ENCODE measurements at places on chromosomes 4 and X.

DNA sequence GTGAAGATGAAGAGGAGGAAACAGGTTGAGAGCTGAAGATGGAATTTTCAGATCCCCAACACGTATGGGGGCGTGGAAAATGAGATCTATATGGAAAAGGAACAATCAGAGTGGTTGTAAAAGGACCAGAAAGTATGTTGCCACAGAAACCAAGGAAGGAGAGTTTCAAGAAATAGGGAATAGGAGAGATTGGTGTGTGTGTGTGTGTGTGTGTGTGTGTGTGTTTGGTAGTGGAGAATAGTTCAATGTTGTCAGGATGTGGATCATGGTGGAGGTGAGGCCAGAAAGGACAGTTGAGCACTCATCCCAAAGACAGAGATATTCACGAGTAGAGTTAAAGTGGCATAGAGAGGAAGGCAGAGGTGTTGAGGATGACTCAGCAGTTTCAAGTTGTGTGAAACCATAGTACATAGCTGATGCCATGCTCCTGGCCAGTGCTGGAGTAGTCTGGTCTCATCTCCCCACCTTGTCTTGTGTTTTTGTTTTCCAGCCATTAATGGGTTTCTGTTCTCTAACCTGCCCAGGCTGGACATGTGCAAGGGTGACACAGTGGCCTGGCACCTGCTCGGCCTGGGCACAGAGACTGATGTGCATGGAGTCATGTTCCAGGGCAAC lies 36.1 kb downstream of the HEPH start:
- no peak for DNase-seq

- DNase-seq = no peak
Measured at GRCh38 chr4:173545440-173545839, 15.4 kb upstream of the HAND2 start.

GRCh38 chrX:69546417-69546816 lies 42.3 kb downstream of the NALF2 start:
- DNase-seq = no peak

DNA sequence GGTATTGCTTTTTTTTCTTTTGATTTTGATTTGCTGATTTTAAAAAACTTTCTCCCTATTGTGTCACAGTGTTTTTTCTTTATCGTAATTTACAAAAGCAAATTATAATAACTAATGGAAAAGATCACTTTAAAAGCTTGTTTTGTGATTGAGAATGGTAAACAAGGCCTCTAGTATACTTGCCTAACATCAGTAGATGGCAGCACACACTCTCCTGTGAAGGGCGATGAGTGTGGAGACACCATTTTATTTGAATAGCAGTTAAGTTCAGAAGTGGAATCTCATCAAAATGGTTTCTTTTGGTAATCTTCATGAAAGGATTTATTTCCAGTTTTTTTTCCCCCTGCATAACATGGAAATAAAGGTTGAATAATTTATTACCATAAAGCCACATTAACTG lies 72.3 kb downstream of the PAK3 start:
- DNase-seq = no peak

DNA sequence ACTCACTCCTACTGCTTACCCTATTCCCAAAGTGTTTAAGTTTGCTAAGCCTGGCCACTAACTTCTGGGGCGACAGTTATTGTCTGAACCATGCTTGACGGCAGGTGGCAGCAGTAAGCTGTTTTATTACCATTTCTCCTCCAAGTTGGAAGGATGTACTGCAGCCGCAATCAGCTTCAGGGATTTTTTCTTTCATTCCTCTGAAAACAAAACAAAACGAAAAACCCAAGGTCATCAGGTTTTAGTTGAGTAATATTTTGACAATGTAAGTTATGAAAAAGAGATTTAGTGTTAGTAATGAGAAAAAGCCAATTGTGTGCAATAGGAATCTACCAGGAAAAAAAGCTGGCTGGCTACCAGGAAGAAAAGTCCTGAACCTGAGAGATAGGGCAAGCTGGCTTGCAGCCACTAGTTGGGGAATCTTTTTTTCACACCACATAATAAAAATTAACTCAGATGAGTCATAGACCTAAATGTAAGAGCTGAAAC lies 13.2 kb upstream of the RAB9B start:
- peak; percentile 9 for DNase-seq

GRCh38 chrX:48971249-48972219 lies at the start of gene KCND1:
Gene KCND1 (minus strand): TSS chrX:48971844. CDS start chrX:48970271, 1,573 bp downstream.
- DNase-seq = peak; percentile 2

DNA sequence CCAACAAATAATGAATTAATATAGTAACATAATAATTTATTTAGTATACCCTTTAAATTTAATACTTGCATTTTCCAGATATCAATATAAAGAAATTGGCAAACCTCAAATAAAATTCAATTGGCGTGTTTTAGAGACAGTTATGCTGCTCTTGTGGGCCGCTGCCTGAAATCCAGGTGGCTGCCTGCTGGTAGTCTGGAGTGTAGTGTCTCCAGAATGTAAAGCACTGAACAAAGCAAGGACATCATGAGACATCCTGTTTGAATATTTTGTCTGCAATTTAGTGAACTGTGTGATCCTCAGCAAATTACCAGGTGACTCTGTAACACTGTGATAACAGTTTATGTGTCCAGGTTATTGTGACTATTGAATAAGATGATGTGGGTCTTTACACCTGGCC lies 29.9 kb downstream of the ZFP42 start:
- no peak for DNase-seq

- no peak for DNase-seq
Measured at GRCh38 chr4:11404431-11404830, 24.3 kb downstream of the HS3ST1 start.

DNA sequence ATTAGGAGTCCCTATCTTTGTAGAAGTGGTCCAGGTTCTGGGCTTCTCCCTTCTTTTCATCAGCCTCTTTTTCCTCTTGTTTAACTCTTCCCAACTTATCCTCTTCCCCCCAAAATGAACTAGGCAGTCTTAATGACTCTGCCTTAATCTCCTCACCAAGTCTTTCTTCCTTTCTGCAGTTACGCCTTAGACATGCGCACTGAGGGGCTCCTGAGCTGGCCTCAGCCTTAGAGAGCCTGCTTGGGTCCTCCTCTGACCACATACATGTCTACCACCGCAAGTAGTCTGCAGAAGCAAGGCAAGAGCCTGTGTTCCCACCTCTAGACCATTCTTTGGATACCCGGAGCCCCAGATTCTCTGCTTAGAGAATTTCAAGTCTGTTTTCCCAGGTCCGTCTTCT lies 199.9 kb downstream of the MGST2 start:
- DNase-seq = no peak

GRCh38 chrX:68698942-68699341 lies 51.5 kb downstream of the STARD8 start:
- no peak for DNase-seq

DNA sequence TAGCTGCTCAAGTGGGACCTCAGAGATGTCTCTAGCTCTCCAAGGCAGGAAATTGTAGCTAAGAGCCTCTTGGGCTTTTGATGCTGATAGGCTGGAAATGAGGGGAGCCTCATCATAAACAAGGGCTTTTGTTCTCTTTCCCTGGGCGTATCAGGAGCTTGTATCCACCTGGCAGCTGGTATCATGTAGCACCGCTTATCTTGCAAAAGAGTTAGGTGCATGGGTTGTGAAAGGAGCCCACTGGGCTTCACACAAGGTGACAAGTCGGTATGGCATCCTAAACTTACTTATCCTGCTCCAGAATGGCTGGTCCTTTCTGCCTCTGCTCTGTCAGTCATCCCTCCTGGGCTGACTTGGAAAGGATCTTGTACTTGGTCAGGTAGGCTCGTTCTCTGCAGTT lies 565.8 kb downstream of the GRXCR1 start:
- DNase-seq = no peak

- DNase-seq = no peak
Measured at GRCh38 chr4:76745240-76745639, 152.7 kb downstream of the SOWAHB start.

DNA sequence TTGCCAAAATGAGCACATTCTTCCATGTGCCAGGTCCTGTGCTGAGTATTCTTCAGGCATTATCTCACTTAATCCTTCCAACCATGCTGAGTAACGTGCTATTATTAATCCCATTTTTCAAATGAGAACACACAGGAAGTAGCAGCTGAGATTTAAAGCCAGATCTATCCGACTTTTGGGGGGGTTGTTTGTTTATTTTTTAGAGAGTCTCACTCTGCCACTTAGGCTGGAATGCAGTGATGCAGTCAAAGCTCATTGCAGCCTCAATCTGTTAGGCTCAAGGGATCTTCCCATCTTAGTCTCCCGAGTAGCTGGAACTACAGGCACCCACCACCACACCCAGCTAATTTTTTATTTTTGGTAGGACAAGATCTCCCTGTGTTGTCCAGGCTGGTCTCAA lies 55.5 kb upstream of the TRIM2 start:
- DNase-seq = no peak

GRCh38 chrX:136767104-136767941 lies 13.4 kb downstream of the ARHGEF6 start:
- no peak for DNase-seq

DNA sequence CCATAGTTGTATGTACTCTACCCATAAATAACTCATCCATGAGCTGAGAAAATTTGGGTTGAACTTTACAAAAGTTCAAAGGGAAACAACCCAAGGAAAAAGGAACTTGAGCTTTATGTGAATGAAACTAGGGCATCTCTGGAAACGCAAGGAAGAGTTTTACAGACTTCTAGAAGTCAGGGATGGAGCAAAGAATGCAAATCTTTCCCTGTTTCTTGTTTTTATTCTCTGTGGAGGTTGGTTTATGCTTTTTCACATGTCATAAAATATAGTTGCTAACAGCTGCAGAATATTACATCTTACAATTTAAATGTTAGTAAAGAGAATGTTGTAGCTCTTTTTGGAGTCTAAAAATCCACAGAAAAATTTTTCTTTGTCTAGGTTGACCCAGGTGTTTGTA lies 754.1 kb downstream of the PCDH7 start:
- DNase-seq = no peak

GRCh38 chr4:8682725-8683124 lies 90.2 kb downstream of the CPZ start:
- no peak for DNase-seq

GRCh38 chrX:16711219-16711811 lies 1.2 kb downstream of the CTPS2 start:
- DNase-seq = no peak

- no peak for DNase-seq
Measured at GRCh38 chr4:92299152-92299551, 4.6 kb upstream of the GRID2 start.

DNA sequence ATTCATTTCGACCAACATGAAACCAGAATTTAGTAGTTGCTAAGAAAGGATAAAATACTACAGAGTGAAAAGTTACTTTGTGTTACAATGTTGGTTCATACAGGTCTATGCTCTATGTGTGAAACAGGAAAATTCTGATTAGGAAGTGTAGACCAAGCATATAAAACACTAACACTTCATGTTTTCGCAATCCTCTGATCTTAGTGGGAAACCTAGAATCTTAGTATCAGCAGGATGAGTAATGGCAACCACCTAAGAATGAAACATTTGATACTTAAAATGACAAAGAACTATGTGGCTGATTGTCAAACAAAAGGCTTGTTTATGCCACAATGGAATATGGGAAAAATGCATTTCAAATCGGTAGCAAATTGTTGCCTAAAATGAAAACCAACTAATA lies 116.1 kb downstream of the AMMECR1 start:
- DNase-seq = no peak
